ENCODE measurements at places on chromosomes 2 and 18.

- no peak for DNase-seq
These were observed 1.7 kb downstream of the ACVR2A start for GRCh38 chr2:147846412-147847081.

DNA sequence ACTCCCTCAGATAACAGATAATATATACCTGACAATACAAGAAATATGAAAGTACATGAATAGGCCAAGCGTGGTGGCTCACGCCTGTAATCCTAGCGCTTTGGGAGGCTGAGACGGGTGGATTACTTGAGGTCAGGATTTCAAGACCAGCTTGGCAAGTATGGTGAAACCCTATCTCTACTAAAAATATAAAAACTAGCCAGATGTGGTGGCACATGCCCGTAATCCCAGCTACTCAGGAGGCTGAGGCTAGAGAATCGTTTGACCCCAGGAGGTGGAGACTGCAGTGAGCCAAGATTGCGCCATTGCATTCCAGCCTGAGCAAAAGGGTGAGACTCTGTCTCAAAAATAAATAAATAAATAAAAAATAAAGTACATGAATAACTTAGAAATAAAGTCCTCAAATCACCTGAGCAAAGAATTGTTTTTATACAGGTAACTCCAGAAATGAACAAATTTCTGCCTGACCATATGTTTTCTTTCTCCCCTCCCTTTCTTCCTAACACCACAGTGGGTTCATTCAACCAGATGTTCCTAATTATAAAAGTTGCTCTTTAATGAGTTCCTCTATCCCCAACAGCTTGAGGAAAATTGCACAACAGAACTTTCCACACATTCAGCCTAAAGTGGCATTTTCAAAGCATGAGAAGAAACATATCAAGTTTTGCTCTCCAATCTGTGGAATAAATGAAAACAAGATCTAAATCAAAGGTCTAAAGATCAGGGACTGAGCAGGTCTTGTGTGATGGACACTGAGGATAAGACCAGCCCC lies 33.6 kb upstream of the AP1S3 start:
- DNase-seq: no peak

GRCh38 chr2:9153643-9153980 lies 53.0 kb upstream of the ASAP2 start:
- DNase-seq: no peak

DNA sequence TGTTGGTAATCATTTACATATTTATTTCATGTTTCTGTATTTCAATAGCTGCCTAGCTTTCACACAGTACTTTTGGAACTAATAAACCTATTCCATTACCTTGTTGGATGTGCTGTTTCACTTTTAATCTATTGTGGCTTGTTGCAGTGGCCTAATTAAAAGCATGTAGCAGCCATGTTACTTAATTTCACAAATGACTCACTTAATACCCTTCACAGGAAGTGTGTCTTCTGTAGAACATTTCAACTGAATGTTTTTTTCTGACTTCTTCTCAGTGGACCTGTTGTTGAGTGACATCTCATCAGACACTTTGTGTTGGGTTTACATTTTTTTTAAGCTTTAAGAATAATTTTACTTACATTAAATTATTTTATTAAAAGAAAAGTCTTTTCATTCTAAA lies 260.5 kb upstream of the THUMPD2 start:
- no peak for DNase-seq

GRCh38 chr2:217204358-217204757 lies 344.5 kb upstream of the TNP1 start:
- DNase-seq: no peak

DNA sequence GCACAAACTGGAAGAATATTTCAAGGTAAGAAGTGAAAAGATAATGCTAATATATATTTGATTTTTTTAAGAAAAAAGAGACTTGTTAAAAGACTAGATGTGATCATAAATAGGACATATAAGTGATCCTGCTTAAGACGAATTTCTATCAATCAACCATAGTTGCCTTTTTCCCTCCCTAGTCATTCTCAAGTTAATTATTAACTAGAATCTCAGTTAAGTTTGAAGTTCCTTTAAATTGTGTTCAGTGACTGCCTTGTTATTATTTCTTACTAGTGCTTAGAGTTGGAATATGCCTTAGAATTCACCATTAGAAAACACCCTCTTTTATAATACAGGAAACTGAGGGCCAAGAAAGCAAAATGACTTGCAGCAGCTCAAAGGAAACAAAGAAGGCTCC lies 141.5 kb upstream of the SP5 start:
- DNase-seq: no peak

GRCh38 chr2:38233231-38233983 lies 143.7 kb downstream of the ATL2 start:
- no peak for DNase-seq

DNA sequence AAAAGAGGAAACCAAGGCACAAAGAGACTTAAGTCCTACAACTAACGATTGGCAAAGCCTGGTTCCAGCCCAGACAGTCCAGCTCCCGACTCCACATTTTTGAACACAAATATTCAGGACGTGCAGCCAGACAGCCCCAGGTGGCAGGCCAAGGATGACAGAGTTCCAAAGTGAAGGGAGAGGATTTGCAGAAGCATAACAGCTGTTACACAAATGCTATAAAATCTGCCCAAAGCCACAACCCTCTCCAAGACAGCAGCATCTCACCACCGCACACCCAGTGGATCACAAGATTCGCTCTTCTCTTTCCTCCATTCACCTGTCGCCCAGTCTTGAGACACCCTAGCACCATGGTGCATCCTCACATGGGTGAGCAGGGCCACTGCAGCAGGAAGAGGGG lies 227.1 kb upstream of the ID2 start:
- DNase-seq: no peak

- DNase-seq: peak; percentile 35
These were observed 60.1 kb upstream of the IL1RL1 start for GRCh38 chr2:102251042-102251848.

- no peak for DNase-seq
These were observed 223.3 kb downstream of the MC4R start for GRCh38 chr18:60149316-60149715.

DNA sequence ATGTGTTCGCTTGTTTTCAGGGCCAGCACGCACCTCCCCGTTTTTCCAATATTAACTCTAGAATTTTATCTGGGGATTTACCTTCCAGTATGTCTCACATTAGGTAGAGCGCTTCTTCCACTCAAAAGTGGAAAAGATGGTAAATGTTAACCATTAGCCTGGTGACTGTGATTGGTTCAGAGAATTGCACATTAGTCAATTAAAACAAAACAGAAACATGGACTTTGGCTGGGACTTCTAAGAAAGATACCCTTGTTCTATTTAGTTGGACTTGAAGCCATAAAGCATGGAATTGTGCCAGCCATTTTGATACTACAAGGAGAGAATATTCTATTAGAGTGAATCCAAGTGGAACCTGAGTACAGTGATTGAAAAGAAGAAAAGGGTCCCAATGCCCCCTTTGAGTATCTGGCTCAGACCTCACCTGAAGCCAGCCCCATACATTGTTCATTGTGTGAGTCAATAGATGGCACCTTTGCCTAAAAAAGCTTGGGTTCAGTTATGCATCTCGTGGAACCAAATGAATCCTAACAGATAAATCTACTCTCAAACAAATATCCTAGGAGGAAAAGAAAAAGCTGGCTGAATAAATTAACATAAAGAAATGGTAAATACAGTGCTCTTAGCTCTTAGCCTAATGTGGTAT lies 354.3 kb downstream of the IRS1 start:
- no peak for DNase-seq

- DNase-seq: no peak
These were observed 75.1 kb downstream of the CIB4 start for GRCh38 chr2:26566081-26566375.

- DNase-seq: no peak
These were observed 21.3 kb downstream of the MALT1 start for GRCh38 chr18:58692422-58693185.

DNA sequence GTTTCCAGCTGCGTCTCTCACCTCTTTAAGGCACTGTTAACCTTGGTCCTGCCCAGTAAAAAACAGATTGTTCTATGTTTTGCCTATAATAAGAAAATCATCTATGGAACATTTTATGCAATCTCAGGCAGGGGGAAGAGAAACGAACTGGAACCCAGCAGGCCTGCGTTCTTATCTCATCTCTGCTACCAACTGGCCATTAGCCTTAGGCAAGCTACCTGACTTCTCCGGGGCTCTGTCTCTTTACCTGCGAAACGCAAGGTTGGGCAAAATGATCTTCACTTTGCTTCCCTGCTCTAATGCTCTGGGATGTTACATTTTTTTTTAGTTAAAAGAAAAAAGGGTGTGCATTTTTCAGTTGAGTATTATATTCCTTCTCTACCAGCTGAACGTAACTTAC lies 70.5 kb upstream of the WIPF1 start:
- DNase-seq: no peak

- DNase-seq: no peak
These were observed 458 bp downstream of the CXXC1 start for GRCh38 chr18:50287028-50287440.

- DNase-seq: no peak
These were observed 2.0 kb downstream of the SLC14A2 start for GRCh38 chr18:45617284-45617683.

- no peak for DNase-seq
These were observed 56.4 kb downstream of the RTP5 start for GRCh38 chr2:241925821-241926441.

DNA sequence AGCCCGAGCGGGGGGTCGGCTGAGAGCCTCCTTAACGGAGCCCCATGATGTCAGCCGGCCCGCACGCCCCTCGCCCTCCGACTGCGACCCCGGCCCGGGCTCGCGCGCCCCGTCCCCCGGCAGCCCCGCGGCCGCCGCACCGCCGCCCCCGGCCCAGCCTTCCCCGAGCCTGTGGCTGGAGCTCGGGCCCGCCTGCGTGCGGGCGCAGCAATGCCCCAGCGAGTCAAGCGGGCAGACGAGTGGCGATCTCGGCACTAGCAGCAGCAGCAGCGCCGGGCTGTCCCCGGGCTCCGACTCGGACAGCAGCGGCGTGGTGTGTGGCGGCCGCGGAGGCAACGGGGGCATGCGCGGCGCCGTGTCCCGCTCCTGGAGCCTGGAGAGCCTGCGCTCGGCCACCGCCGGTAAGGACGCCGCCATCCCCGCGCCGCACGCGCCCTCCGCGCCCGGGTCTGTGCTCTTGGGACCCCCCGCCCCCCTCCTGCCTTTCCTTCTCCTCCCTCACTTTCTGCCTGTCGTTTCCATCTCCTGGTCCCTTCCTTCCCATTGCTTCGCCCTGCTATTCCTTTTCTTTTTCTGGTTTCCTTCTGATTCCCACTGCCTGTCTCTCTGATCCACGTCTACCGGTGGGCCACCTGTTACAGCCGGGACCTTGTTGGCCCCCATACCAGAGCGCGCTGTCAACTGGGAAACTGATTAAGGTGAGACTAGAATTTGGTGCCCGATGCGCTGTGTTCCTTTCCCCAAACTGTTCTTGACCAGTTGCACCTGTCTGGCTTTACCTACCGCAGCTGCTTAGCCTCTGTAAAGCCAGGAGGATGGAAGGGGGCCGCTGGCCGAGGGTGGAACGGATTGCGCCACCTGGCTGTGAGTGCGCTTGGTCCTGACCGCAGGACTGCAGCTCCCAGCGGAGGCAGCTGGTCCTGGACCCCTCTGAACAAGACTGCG lies 127.4 kb downstream of the ARHGEF4 start:
- DNase-seq: no peak

DNA sequence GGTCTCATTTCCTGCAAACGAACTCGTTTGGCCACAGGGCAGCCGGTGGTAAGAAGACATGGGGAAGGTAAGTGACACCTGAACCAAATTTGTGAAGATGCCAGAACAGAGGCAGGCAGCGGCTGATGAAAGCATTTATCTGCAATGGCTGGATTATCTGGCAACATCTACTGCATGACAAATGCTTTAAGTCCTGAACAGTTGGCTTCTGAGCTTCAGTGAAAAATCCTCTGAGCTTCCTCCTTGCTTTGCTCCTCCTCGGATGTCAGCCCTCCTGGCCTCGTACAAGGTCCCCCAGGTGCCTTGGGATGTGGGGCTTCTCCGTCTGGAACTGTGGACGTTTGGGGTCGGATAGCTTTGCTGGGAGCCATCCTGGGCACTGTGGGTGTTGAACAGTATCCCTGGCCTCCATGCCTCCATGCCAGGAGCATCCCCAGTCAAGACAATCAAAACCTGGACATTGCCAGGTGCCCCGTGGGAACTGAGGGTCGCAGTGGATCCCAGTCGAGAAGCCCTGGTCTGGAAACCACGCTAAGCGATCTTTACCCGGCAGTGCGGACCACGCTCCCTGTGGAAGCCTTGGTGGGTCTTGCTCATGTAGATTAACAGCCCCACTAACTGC lies 49.3 kb downstream of the KCNG2 start:
- DNase-seq: no peak

- no peak for DNase-seq
These were observed 275.3 kb downstream of the KCNS3 start for GRCh38 chr2:18153741-18154140.

DNA sequence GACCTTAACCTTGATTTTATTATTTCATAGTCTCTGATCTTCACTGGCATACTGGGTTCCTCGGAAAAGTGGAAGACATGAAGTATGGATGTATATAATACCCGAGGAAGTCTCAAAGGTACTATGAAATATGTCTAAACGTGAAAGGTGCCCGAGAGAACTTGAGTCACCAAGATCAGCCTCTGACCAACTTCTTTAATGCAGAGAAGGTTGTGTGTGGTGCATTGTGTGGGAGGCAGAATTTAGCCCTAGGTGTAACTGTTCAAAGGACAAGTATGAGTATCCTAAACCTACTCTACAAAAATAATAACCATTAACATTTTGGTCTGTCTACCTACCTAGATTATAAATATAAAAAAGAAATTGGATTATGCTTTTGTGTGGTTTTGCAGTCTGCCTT lies 36.1 kb downstream of the OSBPL6 start:
- no peak for DNase-seq

DNA sequence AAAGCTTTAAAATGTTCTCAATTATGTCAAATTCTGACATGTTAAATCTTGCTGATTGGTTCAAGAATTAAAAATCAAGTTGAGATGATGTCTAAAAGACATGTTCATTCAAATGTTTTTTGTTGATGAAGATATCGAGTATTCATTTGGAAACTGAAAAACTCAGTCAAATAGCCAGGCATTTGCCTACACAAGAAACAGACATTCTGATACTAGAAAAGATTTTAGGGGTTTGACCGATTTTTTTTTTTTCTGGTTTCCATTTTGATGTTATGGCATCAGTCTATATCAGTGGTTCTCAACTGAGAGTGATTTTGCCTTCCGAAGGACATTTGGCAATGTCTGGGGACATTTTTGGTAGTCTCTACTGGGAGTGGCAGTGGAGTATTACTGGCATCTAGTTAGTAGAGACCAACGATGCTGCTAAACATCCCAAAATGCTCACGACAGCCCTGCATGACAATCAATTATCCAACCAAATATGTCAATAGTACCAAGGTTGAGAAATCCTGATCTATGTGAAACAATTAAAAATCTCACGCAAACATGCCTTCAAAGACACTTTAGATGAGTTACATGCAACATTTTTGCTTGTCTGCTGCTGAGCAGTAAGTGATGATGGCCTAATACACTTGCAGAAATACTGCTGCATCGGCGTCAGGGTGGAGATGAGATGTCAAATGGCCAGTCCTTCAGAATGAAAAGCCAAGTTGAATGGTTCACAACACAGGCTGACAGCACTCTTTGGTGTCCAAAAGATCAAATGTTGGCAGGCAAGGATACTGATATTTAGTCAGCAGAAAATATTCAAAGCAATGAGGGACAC lies 12.5 kb downstream of the RASGRP3 start:
- no peak for DNase-seq
